Naive thymus-derived CD4-positive, alpha-beta T cell (primary cell): ENCODE measurements at places on chromosomes 7 and 10.

GRCh38 chr10:101041252-101041761, 10.3 kb downstream of the SFXN3 start:
- DNase-seq: peak; percentile 76

GRCh38 chr10:78290131-78290750, 256.6 kb downstream of the RPS24 start:
- no peak for DNase-seq

DNA sequence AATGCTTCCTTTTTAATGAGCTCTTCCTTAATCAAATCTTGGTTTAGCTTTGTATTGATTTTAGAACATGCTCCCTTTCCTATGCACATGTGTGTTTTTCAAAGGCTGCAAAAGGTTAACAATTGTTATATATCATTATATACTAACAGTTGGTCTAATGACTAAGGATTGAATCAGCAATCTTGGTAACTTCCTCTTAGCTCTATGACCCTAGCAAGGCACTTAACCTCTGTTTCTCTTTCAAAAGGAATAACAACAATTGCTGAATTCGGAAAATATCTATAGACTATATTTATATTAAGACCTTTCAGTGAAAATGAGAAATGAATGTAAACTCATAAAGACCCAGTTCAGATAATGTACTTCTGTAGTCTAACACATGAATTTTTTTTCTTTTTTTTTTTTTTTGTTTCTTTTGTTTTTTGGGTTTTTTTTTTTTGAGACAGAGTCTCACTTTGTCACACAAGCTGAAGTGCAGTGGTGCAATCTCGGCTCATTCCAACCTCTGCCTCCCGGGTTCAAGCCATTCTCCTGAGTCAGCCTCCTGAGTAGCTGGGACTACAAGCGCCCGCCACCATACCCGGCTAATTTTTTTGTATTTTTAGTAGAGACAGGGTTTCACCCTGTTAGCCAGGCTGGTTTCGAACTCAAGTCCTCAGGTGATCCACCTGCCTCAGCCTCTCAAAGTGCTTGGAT, 48.8 kb downstream of the HOXA1 start:
- no peak for DNase-seq

DNA sequence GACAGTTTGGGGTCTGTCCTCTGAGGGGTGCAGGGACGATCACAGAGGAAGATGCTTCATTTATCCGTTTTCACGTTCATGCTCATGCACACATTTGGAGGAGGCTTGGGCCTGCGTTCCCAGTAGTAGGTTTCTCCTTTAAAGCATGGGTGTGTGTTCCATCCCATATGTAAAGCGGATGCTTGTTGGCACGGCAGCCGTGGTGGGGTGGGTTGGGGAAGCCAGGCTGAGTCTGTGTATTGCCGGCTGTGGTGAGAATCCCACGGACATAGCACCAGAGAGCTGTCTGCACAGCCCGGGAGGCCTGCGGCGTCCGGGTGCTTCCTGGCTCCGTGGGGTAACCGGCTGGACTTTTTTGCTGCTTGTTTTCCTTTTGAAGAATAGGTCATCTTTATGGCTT, 440 bp downstream of the JAKMIP3 start:
- DNase-seq: no peak

- no peak for DNase-seq
These were observed 67.1 kb downstream of the GNAT3 start for GRCh38 chr7:80444811-80445210.

- no peak for DNase-seq
These were observed 9.1 kb downstream of the CHRM2 start for GRCh38 chr7:136877509-136877908.
